Mesothelial cell of epicardium (in vitro differentiated cells): ENCODE measurements at places on chromosomes 16 and 17.

DNA sequence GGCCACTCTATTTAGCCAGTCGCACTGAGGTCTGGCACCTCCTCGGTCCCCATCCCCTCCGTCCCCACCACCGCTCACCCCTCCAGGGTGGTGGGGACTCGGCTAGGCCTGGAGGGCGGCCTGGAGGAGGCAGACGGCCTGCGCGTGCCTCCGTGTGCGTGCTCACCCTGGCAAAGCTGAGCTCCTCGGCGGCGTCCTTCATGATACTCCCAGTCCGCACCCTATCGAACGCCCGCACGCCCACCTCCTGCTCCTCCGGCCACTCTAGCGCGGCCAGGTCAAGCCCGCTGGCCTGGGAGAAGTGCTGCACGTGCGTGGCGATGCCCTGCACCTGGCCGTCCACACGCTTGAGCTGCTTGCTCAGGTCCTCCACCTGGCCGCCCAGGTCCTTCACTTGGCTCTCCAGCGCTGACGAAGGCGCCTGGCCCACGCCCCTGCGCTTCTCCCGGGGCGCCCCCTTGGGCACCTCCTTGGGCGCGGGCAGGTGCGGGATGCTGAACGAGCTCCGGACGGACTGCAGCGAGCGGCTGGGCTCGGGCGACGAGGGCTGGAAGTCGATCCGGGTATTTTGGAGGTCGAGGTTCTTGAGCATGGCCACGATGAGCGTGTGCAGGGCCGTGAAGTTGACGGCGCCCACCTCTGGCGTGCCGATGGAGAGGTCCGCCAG lies 644 bp downstream of the QRICH2 start:
- no peak for DNase-seq

DNA sequence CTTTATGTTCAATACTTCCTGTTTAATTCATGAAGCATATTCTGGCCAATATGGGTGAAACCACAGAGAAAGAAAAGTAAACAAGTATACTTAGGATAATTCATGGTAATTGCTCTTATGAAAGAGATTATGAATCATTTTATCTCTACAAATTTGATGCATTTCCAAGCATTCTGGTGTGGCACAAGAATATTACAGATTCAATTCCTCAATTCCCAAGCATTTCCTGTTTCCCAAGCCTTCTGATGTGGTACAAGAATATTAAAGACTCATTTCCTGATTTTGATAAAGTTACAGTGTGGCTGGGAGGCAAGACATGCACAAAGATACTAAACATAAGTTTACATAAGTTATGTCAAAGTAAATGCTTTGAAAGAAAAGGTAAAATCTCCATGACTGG lies 126.1 kb upstream of the NUDT7 start:
- no peak for DNase-seq

DNA sequence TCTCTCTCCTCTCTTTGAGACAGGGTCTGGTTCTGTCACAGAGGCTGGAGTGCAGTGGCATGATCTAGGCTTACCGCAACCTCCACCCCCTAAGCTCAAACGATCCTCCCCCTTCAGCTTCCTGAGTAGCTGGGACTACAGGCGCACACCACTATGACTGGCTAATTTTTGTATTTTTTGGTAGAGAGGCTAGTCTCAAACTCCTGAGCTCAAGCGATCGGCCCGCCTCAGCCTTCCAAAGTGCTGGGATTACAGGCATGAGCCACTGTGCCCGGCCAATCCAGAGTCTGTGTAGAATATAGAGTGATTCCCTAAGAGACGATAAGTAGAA lies 65.8 kb upstream of the RPH3AL start:
- DNase-seq, result no peak

GRCh38 chr16:71296584-71297340 lies 7.6 kb upstream of the CMTR2 start:
- no peak for DNase-seq

DNA sequence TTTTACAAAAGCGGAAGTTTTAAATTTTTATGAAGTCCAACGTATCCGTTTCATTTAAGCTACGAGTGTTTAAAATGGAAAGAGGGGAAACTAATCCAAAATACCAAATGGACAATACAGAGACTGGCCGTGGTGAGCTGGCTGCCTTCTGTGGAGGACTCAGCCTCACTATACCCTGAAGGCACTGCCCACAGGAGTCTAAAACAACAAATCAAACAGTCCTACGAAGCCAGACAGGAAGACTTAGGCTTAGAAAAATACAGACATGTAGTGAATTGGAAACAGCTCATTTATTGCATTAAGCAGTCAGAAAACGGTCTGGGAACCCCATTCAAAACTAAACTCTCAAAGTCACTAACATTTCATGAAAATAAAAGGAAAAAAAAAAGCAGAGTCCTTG lies 75.1 kb downstream of the CYTH1 start:
- no peak for DNase-seq

DNA sequence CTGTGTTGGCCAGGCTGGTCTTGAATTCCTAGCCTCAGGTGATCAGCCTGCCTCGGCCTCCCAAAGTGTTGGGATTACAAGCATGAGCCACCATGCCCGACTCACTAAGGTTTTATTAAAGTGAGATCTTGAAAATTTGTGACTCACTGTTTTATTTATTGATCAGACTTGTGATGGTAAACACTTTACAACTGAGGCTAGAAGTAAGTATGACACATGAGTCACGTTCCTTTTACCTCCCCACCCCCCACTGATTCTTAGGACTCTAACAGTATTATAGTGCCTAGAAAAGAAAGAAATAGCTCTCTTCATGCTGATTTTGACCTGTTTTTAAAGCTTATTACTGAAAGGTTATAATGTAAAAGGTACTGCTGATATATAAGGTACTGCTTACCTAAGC lies 160.6 kb downstream of the TANC2 start:
- no peak for DNase-seq

DNA sequence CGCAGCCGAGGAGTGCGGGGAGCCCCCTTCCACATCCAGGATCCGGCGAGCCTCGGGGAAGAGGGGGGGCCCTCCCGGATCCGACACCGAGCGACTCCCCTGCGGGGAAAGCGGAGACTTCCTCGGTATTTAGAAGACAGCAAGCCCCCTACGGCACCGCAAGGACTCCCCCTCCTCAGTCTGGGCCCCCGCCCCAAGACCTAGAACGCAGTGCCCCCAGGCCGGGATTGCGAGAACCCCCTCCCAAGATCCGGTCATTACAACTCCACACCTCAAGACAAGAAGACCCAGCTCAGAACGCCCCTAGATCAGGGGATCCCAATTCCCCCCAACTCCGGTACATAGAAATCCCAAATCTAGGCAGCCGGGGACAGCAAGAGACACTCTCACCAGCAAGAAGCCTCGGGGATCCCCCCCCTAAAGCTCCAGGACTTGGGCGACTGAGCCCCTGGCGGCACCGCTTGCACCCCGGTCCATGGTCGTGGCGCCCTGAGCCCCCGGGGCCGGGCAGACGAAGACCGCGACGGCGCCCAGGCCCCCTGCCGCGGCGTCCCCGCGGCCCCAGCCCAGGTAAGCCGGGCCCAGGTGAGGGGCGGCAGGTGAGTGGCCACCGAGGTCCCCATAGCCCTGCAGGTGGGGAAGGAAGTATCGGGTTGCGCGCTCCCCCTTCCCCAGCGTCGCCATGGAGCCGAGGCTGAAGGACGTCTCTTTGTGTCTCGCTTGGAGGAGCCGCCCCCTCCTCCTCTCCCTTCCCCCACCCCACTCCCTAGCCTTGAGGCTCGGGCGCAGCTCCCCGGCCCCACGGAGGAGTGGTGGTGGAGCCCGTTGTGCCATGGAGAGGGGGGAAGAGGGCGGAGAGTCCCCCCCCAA lies 641 bp downstream of the SBK1 start:
- DNase-seq, result peak; percentile 45

DNA sequence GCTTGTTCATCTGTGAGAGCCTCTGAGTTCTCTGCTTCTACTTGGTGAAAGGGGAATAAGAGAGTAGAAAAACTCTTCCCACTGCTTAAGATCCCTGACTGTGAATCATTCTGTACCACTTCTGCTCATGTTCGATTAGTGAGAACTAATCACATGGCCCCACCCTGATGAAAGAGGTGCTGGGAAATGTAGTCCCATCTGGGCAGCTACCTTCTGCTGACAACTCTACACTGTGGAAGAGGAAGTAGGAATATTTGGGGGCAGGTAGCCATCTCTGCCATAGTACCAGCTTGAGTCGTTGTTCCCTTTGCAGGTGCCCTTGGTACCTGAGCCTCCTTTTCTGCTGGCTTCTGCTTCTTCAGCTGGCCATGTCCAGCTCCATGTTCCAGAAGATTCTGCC lies 29.9 kb downstream of the NKD1 start:
- no peak for DNase-seq

- no peak for DNase-seq
These were observed 30.1 kb downstream of the ARHGAP17 start for GRCh38 chr16:24984903-24985675.

- no peak for DNase-seq
These were observed 32.9 kb upstream of the CLEC18A start for GRCh38 chr16:69918241-69918640.

- peak; percentile 62 for DNase-seq
These were observed at the start of gene TUBB3 for GRCh38 chr16:89922884-89923639. TUBB3 (plus strand) TSS chr16:89923342; CDS start chr16:89923402, 60 bp downstream.

- peak; percentile 89 for DNase-seq
These were observed 30.1 kb upstream of the TNFRSF13B start for GRCh38 chr17:17001874-17002520.

- DNase-seq, result no peak
These were observed 57.5 kb downstream of the CYB5B start for GRCh38 chr16:69481901-69482341.

DNA sequence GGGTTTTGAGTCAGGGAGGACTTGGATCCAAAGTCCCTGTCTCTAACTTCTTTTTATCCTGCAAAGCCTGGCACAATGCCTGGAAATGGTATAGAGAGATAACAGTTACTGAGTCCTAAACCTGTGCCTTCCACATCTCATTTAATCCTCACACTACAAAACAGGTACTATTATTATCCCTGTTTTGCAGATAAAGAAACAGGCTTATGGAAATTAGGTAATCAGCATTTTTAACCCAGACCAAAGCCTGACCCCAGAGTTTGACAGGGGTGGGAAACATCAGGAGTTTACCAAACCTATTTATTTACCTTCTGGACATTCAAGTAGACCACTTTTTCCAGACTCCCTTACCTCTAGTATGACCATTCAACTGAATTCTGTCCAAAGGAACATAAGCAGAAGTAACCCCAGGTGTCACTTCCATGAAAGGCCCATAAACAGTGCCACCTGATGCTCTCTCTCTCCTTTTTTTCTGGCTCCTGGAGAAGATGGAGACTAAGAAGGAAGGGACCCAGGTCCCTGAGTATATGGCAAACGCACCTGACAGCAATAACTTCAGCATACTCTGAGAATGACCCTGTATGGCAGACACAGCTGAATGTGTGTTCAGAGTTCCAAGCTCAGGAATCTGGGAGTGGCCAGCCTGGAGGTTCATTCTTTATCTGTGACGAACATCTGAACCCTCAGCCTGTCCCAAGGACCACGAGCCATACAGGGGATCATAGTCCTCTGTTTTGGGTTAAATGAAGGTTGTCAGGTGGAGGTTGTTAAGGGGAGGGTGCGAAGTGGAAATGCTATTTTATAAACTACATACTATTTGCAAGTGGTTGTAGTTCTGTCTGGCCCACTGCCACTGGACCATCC lies 62.7 kb downstream of the HLF start:
- DNase-seq, result no peak

DNA sequence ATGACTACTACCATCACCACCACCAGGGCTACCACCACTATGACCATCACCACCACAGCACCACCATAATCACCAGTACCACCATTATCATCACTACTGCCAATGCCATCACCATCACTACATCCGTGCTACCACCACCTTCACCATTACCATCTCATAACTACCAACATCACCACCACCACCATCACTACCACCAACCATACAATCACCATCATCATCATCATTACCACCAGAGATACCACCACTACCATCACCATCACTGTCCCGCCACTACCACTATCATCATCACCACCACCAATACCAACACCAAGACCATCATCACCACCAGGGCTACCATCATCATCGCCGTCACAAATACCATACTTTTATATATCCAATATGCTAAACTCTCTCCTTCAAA lies 369.6 kb upstream of the DYNLRB2 start:
- no peak for DNase-seq
